ENCODE measurements at places on chromosomes 2 and 18. TPM values are rescaled to one million over a fixed set of nuclear protein-coding genes. Genes with fewer than 3 reads are reported as not detected.

EVX2 gene
- not detected for total RNA-seq

DNA sequence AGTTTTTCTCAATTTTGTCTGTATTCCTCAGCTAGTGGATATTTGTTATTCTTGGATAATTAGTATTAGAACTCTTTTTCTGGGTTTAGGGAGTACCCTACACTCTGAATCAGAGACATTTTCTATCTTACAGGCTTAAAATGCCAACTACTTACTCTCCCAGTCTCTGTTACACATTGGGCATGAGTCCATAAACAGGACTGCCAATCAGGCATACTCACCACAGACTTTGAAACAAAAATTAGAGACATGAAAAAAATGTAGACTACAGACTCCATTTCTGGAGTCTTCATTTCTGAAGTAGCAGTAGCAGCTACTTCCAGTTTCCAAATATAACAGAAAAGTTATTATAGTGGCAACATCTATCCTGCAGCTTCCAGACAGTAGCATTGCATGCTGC lies 279.7 kb downstream of the MBD5 start:
- DNase-seq, result no peak

GRCh38 chr2:232658217-232658785 lies 24.9 kb downstream of the EFHD1 start:
- DNase-seq, result no peak

DNA sequence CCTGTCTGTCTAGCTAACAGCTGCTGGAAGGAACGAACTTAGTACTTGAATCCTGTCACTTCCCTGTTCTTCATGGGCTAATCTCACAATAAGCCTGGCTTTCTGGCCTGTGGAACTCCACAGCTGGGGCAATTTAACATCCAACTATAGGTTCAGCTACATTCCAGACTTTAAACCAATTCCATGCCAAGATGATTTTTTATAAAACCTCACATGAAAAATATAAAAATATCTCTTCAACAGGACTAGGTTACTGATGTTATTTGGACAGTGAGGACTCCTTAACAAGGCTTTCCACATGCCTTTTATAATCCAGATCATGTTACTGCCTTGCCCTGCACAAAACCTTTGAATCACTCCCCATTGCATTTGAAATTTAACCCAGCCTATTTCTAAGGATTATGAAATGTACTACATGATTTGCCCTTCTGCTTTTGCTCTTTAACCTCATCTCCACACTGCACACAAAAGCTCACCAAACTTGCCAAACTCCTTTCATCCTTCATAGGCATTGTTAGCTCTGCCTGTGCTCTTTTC lies 863.2 kb upstream of the CHAC2 start:
- DNase-seq, result no peak

DNA sequence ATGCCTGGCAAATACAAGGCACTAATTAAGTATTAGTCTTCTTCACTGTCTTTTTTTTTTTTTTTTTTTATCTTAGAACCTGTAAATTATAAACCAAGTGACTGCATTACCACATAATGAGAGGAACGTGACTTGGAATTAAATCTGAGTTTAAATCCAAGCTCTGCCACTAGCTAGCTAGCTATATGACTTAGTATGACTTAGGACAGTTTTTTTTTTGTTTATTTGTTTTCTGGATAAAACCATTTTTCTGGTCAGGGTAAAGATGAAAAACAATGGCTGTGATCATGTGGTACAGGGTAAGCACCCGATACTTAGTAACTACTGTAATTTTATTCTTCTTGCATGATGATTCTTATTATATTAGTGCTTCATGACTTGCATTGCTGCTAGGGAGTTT lies 191.8 kb upstream of the LRRTM1 start:
- no peak for DNase-seq

NEU2 gene
- total RNA-seq, result not detected

GRCh38 chr2:128279786-128280157 lies 38.9 kb downstream of the HS6ST1 start:
- DNase-seq, result peak; percentile 3

GRCh38 chr2:70896765-70897202 lies 38.9 kb upstream of the ATP6V1B1 start:
- DNase-seq, result no peak

PROC gene
- total RNA-seq, result 3.6 TPM

DNA sequence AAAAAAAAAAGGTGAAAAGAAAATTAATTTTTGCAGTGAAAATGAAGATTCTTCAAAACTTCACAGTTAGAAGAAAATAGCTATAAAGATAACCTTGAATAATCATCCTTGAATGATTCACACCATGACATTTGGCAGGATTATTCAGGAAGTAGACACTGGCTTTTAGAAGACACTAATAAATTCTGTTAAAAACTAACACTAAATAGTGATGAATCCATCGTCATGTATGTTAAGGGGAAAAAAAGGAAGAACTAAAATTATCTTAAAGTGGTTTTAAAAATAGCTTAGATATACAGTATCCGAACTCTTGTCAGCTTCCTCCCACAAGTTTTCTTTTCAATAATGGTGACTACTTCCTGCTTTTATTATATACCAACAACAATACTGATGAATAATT lies 10.2 kb downstream of the USP37 start:
- no peak for DNase-seq
